ENCODE measurements at places on chromosomes 12 and 14.
A peak's percentile ranks its signal among the peaks of the same experiment; 100 is the strongest.

DNA sequence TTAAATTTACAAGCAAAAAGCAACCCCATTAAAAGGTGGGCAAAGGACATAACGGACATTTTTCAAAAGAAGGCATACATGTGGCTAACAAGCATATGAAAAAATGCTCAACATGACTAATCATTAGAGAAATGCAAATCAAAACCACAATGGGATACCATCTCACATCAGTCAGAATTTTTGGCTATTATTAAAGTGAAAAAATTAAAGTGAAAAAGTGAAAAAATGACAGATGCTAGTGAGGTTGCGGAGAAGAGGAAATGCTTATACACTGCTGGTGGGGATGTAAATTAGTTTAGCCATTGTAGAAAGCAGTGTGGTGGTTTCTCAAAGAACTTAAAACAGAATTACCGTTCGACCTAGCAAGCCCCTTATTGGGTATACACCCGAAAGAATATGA is 7.9 kb downstream of the OTOGL start:
- DNase-seq, result no peak

DNA sequence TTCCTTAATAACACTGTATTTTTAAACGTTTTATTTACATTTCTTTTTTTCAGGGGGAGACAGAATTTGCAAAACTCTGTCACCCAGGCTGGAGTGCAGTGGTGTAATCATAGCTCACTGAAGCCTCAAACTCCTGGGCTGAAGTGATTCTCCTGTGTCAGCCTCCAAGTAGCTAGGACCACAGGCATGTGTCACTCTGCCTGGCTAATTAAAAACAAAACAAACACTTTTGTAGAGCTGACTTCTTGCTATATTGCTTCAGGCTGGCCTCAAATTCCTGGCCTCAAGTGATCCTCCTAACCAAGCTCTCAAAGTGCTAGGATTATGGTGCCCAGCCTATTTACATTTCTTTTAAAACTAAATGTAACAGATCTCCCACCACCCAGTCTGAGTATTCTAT is 12.7 kb downstream of the CPSF6 start:
- DNase-seq, result no peak

DNA sequence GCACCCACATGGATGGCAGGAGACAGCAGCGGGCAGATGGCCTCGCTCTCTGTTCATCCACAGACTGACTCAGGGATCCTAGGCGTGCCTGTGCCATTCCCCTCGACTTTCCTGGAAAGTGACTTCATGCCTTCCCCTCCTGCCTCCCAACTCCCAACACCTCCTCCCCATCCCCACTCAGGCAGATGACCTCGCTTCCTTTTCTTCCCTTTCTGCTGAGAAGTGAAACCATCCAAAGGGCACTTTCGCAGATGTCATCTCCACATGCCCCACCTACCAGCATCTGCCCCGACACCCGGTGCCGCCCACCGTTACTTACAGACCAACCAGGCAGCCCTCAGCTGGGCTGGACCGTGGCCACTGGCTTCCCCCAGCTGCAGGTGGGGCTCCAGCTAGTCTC is 29.6 kb downstream of the BEGAIN start:
- no peak for DNase-seq

- no peak for DNase-seq
These were observed 94.8 kb downstream of the BCL11B start for GRCh38 chr14:99177046-99177655.

- no peak for DNase-seq
These were observed 143.1 kb downstream of the RBM19 start for GRCh38 chr12:113823016-113823415.

GRCh38 chr12:68447797-68448260 is 115.7 kb upstream of the MDM1 start:
- DNase-seq, result no peak

- DNase-seq, result no peak
These were observed 12.8 kb downstream of the TDG start for GRCh38 chr12:103978384-103978982.

DNA sequence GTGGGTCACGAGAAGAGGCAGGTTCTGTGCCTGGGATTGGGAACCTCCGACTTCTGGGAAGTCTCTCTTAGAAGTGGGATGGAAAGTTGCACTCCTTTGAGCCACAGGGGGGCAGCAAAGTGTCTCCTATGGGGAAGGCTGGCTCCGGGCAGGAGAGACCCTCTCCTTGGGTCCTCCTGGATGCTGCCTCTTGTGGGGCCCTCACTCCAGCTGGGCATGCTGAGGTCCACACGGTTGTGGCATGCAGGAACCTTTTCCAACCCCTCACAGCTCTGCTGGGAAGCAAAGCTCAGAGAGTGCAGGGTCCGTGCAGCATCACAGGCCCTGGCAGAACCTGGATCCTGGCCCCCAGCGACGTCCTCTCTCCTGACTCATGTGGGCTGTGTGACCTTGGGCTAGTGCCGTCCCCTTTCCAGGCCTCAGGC is 17.4 kb downstream of the SDSL start:
- DNase-seq, result peak; percentile 43

- no peak for DNase-seq
These were observed 44.6 kb downstream of the CACNA2D4 start for GRCh38 chr12:1873531-1874510.

DNA sequence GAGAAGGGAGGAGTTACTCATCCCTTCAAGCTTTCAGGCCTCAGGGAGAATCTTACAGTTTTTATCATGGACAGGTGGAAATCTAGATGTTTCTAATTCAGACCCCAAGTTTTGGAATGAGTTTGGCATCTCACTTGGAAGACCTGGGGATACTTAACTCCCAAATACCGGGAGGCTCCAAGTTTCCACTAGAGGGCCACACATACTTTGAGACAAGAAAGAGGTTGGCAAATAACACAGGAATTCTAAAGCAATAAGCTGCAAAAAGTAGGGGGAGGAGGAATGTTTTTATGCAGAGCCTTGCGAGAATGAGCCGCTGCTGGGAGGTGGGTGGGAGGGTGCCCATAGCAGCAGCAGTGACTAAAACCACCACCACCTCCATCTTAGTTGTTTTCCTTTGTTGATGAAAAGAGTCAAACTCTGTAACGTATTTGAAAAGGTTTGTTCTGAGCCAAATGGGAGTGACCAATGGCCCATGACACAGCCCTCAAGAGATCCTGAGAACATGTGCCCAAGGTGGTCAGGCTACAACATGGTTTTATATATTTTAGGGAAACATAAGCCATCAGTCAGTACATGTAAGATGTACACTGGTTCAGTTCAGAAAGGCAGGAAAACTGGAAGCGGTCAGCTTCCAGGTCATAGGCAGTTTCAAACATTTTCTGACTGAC is 34.2 kb upstream of the RNASE1 start:
- DNase-seq, result no peak

All from SW480 (cell line).